ENCODE measurements at places on chromosomes 1 and 21.
A peak's percentile ranks its signal among the peaks of the same experiment; 100 is the strongest.

DNA sequence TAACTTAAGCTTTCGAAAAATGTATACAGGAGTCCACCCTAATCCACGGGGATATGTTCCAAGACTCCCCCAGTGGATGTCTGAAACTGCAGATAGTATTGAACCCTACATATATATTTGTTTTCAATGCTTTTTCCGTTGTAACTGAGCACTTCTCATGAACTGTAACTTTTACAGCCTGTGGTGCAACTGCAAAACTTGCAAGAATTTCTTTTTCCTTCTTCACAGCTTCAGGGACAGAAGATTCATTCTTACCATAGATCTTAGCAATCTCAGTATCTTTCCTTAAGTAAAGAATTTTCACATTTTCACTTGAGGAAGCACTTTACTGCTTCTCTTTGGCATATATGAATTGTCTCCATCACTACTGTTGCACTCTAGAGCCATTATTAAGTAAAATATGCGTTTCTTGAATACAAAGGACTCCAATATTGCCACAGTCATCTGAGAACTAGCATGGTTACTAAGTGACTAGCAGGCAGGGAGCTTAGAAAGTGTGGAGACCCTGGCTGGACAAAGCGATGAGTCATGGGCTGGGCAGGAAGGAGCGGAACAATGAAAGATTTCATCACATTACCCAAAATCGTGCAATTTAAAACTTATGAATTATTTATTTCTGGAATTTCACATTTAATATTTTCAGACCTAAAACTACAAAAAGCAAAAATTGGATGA, 14.1 kb downstream of the DPYD start:
- DNase-seq, result peak; percentile 97

- no peak for DNase-seq
Observed at GRCh38 chr1:209837671-209838070, 9.9 kb downstream of the UTP25 start.

DNA sequence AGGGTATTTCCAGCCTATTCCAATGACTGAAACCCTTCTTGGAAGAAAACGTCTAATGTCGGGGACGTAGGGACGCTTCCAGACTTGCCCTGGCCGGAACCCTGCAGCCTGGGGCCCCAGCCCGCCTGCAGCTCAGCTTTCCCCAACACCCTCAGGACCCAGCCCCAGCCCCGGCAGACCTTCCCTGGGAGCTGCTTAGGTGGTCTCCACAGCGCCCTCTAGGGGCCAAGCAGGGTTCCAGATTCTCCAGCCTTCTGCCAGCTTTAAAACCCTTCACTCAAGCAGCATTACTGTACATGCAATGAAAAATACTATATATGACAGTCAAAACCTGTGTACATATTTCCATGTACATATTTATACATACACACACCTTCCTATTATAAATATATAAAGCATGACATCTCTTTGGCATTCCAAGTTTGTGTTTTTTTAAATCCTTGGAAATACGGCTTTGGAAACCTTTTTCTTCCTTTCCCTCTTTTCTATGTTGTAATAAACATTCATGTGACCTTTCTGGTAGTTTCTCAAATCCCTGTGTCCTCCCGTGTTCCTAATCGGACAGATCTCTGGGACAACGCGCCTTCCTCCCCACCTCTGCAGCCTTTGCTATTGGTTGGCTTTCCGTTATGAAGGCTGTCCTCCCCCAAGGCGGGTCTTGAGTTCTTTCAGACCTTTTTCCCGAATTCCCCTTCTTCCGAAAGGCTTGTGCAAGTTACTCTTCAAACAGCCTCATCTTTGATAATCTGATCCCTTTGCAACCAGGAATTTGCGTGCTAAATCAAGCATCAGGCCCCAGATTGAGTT, 60.3 kb downstream of the STUM start:
- DNase-seq, result peak; percentile 66

GRCh38 chr1:61300899-61301298, 218.5 kb downstream of the NFIA start:
- DNase-seq, result no peak

DNA sequence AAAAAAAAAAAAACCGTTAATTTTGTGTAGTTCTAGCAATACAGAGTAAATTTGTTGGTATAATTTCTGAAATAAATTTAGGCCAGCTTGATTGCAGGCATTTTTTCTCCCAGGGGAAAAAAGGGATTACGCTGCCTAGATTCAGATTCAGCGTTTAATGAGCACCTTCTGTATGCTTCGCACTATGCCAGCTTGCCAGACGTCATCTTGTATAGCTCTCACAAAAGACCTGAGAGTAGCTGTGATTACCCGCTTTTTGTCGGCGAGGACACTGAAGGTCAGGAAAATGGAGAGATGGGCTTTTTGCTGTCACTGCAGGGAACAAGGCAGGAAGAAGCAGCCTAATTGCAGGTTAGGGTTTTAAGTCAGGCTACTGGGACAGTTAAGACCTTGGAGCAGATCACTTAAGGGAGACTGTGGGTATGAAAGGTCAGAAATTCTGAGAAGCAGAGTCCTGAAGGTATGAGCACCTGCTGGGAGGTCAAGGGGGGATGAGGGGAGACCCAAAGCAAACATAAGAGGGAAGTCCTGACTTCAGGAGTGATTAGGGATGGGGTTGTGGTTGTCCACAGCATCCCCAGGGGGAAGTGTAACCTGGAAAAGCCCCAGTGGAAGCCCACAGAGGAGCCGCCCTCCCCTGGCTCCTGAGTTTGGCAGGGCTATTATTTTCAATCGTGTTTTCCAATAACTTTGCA, 39.0 kb downstream of the TMCC2 start:
- no peak for DNase-seq
